ENCODE measurements at places on chromosomes 7 and 10.

- no peak for DNase-seq
Measured at GRCh38 chr10:33901166-33901565, 566.7 kb upstream of the NRP1 start.

- DNase-seq = no peak
Measured at GRCh38 chr7:2785071-2785500, 59.0 kb downstream of the GNA12 start.

DNA sequence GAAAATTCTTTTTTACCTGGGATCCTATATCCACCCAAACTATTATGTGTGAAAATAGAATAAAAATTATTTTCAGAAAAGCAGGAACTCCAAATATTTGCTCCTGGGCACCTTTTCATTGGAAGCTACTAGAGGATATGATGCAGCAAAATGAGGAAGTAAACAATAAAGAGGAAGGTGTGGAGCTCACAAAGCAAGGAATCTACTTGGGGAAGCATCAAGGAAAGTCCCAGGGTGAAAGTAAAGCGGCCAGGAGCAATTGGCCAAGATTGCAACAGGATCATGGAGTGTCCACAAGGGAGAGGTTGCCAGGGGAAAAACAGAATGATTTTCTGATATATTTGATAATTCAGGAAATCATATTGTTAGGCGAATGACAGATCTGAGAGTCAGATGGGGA lies 80.8 kb downstream of the CARD11 start:
- DNase-seq = no peak

DNA sequence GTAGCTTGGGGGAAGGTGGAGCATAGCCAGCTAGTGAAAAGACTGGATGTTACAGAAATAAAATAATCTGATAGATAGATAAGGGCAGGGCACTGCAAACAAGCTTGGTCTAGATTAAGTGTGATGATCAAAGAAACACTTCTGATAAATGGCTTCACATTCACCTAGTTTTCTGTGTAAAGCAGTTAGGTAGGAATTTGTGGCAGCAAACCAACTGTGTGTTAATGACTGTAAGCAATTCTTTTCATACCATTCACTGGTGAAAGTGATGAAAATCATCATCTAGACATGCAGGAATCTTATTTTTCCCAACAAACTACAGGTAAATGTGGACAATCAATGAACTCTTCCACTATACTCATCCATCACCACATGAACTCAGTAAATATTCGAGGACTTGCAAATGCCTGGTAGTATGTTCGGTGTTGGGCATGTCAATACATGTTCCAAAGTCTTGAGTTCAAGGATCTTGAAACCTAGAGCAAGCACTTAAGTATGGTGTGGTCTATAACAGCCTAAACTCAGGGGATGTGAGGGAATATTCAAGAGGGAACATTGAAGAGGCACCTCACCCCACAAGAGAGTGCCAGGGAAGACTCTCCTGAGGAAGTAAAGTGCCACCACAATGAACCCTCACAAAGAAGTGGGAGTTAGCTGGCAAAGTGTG lies 20.5 kb downstream of the PON3 start:
- no peak for DNase-seq

DNA sequence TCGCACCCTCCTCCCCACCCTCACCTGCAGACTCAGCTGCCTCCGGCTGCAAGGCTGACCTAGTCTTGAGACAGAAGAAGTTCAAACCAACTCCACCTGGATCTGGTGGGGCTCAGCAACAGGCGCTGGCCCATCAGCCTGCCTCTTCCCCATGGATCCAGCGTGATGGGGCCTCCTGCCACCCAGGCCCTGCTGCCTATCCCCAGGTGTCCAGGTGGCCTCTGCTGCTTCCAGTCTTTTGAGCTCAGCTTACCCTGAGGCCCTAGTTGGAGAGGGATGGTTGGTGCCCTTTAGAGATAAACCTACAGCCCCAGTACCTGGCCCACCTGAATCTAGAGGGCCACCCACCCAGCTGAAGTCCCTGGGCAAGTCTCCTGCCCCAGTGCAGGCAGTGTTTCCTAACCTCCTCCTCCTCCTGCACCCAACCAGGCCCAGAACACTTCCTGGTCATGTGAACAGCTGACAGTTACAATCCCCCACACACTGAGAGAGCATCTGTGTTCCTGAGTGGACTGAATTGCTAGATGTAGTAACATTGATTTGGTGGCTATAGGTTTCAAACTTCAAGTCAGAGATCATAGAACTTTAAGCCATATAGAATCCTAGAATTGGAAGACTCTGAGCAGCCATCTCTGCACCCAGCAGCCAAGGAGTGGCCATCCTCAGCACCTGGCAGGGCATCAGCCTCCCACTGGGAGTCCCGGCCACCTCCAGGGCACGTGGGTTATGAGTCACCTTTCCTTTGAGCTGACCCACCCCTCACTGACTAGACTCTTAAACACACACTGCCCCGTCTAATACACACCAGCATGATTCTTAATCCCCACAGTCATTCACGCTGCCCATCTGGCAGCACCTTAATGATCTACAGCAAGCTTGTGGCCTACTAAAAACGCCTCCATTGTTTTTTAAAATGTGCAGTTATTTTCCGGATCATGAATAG lies 51.9 kb downstream of the ALOX5 start:
- DNase-seq = no peak

DNA sequence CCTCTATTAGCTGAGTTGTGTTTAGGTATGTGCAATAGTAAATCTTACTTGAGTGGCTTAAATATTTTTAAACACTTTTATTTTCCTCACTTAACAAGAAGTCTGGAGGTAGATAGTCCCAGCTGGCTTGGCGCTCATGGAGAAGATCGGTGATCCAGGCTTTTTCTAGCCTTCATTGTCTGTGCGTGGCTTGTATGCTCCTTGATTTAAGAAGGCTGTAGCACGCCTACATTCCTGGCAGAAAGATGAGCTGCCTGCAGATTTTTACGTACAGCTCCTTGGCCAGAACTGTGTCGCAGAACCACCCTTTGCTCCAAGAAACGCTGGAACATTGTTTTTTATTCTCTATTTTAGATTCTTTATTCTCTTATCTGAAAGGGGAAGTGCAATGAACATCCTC lies 284.1 kb downstream of the KIF20B start:
- no peak for DNase-seq

GRCh38 chr7:34841326-34841725 lies 183.3 kb downstream of the NPSR1 start:
- no peak for DNase-seq

DNA sequence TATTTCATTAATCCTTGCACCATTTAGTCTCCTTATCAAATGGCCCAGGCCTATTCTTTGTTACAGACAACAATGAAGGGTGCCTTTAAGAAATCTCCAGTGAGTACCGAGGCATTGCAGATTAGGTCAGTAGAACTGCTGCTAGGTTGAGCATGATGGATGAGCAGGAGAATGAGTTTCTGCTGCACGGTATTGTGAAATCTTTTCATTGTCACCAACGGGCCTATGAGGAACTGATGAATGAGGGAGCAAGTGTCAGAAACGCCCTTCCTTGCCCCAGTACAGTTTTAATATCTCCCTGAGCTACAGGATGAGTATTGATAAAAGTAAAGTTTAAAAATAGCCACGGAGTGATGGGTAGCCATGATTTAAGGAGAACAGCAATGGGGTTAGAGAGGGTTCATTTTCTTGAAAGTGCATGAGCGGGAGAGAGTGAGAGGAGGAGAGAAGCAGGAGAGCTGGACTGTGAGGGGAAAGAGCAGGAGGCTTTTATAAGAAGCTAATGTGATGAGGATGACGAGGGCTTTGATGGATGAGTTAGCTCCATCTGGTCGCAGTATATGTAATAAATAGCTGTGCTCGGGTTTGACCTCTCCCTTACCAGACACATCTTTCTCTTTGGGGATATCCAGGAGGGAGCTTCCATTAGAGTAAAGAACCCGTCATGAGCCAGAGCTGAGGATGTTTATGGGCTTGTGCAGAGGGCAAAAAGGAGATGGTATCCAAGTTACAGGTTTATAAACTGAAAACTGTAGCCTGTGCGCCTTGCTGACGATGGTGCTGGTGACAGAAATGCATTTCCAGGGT lies 526.1 kb downstream of the LRMDA start:
- no peak for DNase-seq

DNA sequence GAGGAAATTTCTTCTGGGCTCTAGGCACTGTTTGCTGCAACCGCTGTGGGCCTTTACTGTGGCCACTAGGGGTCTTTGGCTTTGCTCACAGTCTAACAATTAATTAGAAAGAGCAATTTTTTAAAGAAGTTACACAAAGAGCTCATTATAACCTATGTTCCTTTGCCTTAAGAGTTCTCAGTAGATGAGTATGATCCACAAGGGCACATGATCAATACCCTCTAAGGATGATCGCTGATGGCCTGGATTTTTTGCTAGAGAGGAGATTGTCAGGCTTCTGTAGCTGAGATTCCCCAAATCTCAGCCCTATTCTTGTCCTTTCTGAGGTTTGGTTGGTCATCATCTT lies 80.8 kb upstream of the RHOBTB1 start:
- DNase-seq = no peak

GRCh38 chr10:117936141-117936540 lies 110.6 kb downstream of the RAB11FIP2 start:
- DNase-seq = no peak

- DNase-seq = no peak
Measured at GRCh38 chr10:105840288-105840770, 1199.2 kb downstream of the SORCS3 start.

DNA sequence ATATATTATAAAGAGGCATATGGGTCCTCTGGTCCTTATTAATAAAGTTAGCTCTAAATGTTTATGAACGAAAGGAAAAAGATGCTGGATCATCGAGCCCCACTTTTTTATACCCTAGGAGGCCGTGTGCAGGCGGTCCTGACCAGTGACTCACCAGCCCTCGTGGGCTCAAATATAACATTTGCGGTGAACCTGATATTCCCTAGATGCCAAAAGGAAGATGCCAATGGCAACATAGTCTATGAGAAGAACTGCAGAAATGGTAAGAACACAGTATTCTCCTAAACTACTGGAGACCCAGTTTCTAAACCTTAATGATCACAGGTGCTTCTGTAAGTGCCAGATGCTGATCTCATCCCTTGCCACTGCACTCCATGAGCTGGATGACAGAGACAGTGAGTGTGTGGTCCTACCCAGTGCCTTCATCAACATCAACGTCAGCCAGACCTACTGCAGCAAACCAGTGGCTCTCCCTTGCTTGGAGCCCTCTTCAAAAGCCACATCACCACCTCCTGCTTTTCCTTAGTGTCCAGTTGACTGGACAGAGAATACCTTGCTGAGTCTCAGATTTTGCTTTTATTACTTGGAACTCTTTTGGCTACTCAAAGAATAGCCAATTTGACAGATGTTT lies 7.6 kb downstream of the GPNMB start:
- no peak for DNase-seq

DNA sequence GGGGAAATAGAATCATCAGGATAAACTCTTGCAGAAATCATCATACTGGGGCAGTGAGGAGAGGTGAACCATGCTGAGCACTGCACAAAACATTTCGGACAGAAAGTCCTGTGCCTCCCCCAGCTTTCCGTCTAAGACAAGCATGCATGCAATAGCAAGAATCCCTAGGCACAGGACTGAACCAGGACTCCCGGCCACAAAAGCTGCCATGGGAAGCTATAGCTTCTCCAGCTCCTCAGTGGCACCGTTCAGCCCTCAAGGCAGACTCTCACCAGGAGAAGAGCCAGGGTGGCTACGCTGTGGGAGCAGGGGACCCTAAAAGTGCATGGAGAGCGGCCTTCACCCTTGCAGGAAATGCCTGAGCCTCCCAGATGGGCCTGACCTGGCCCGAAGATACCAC lies 70.8 kb downstream of the ASB13 start:
- no peak for DNase-seq

- no peak for DNase-seq
Measured at GRCh38 chr7:92671505-92672169, 81.4 kb upstream of the FAM133B start.

- DNase-seq = no peak
Measured at GRCh38 chr10:119776536-119776935, 50.7 kb downstream of the INPP5F start.

DNA sequence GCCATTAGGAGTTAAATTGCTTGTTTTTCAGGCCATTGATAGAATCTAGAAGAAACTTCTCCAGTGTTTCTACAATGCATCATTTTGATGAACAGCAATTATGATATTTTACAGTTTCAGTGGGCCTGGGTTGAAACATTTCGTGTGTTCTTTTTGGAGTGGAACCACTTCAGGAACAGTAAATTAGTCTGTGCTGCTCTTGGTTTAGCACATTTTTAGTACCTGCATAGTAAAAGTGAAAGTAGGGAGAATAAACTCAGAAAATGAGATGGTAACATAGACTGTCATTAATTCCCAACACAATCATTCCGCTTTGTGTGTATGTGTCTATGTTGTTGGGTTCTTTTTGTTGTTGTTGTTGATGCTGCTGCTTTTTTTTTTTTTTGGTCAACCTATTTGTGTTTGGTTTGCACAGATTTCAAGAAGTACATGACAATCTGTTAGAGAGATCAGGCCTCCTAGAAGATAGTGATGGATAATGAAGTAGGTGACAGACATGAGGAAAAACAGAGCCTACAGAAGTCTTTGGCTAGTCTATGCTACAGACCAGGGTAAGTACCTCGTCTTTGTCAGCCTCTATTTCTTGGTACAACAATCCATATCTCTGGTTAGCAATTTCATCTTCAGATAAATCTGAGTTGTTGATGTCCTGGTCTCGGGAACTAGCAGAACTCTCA lies 154.0 kb upstream of the TARP start:
- no peak for DNase-seq

DNA sequence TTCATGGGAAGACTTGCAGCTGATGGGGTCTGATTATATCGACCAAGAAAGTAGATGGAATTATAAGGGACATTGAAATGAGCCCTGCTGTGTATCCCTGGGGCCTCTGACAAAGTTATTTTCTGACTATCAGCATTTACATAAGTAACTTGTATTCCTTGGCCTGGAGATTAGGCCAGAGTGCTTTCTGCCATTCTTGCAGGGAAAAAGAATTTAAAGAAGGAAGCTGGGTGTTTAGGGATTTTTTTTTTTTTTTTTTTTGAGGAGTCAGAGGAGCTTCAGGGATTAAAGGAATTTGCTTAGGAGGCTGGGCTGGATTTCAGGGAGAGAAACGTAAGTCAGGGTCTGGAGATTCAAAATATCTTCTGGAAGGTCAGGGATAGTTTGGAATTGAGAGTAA lies 4.6 kb downstream of the SPAM1 start:
- DNase-seq = no peak

DNA sequence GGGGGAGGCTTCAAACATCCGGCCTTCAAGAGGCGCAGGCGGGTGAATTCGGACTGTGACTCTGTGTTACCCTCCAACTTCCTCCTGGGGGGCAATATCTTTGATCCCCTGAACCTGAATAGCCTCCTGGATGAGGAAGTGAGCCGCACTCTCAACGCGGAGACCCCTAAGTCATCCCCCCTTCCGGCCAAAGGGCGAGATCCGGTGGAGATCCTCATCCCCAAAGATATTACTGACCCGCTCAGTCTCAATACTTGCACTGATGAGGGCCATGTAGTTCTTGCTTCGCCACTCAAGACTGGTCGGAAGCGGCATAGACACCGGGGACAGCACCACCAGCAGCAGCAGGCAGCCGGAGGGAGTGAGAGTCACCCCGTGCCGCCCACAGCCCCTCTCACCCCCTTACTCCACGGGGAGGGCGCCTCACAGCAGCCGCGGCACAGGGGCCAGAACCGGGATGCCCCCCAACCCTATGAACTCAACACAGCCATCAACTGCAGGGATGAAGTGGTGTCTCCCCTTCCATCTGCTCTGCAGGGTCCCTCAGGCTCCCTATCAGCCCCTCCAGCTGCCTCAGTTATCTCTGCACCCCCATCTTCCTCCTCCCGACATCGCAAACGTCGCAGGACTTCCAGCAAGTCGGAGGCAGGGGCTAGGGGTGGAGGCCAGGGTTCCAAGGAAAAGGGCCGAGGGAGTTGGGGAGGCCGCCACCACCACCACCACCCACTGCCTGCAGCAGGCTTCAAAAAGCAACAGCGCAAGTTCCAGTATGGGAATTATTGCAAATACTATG lies 1.1 kb downstream of the MEPCE start:
- no peak for DNase-seq

GRCh38 chr10:77670817-77671443 lies 33.3 kb upstream of the KCNMA1 start:
- no peak for DNase-seq

Data from SW 1271 (cell line).